ENCODE measurements at places on chromosomes 16 and 17. TPM values are rescaled to one million over a fixed set of nuclear protein-coding genes. Genes with fewer than 3 reads are reported as not detected.

TPPP3 gene
- not detected for polyA plus RNA-seq

ZP2 gene
- not detected for polyA plus RNA-seq

TBC1D26 gene
- not detected for polyA plus RNA-seq

NPIPB12 gene
- polyA plus RNA-seq: 11.7 TPM

TMEM114 gene
- polyA plus RNA-seq: not detected

FN3K gene
- polyA plus RNA-seq: not detected

SLC5A10 gene
- 0.79 TPM for polyA plus RNA-seq

CARD14 gene
- not detected for polyA plus RNA-seq

TMEM238L gene
- polyA plus RNA-seq: not detected

PRKCB gene
- 181 TPM for polyA plus RNA-seq

C16orf96 gene
- polyA plus RNA-seq: 0.05 TPM

ZPBP2 gene
- 0.84 TPM for polyA plus RNA-seq

MT1A gene
- not detected for polyA plus RNA-seq

CALB2 gene
- polyA plus RNA-seq: not detected

AXIN2 gene
- polyA plus RNA-seq: 0.40 TPM

UTS2R gene
- not detected for polyA plus RNA-seq

MYH2 gene
- polyA plus RNA-seq: not detected

NEUROD2 gene
- polyA plus RNA-seq: not detected

RPL23 gene
- polyA plus RNA-seq: 1,385 TPM

PHOSPHO1 gene
- polyA plus RNA-seq: 1.0 TPM

CCL17 gene
- polyA plus RNA-seq: not detected

HOXB6 gene
- polyA plus RNA-seq: not detected

CORO1A gene
- 1,353 TPM for polyA plus RNA-seq

GAN gene
- 2.8 TPM for polyA plus RNA-seq

Measured in IgD-negative memory B cell (primary cell).